ENCODE measurements at places on chromosomes 3 and 15. TPM values are rescaled to one million over a fixed set of nuclear protein-coding genes. Genes with fewer than 3 reads are reported as not detected.
A peak's percentile ranks its signal among the peaks of the same experiment; 100 is the strongest.

The VWA5B2 gene
- 0.62 TPM for total RNA-seq

- no peaks in the 10 kb centered on the region for H3K36me3 ChIP-seq
- peaks cover 5% of the 10 kb centered on the region for H3K4me1 ChIP-seq
- H3K27me3 ChIP-seq, result no peaks in the 10 kb centered on the region
- no peak for DNase-seq
Measured at GRCh38 chr15:39058351-39059131, 493.9 kb upstream of the RASGRP1 start.

The PRTG gene
- 32.6 TPM for total RNA-seq

GRCh38 chr3:42696356-42697288, 6.0 kb downstream of the HHATL start:
- no peak for DNase-seq
- H3K36me3 ChIP-seq, result no peaks in the 10 kb centered on the region
- no peak overlapping the region for H3K4me3 ChIP-seq

- peak; percentile 70 for DNase-seq
- H3K4me1 ChIP-seq, result no peaks in the 10 kb centered on the region
- no peak overlapping the region for H3K4me3 ChIP-seq
- peaks cover 72% of the 10 kb centered on the region for H3K36me3 ChIP-seq
- no peaks in the 10 kb centered on the region for H3K27me3 ChIP-seq
- H3K27ac ChIP-seq, result no peak overlapping the region
Measured at GRCh38 chr15:69400850-69401249, 13.3 kb upstream of the KIF23 start.

- peak overlapping the region; percentile 63 for H3K27ac ChIP-seq
- no peaks in the 10 kb centered on the region for H3K27me3 ChIP-seq
- H3K4me1 ChIP-seq, result peaks cover 7% of the 10 kb centered on the region
- peak overlapping the region; percentile 83 for H3K4me3 ChIP-seq
Measured at GRCh38 chr3:45593708-45594601, 596 bp upstream of the LIMD1 start.
